ENCODE measurements at places on chromosomes 2 and 18.

- no peak for DNase-seq
These were observed 130.6 kb upstream of the SALL3 start for GRCh38 chr18:78849046-78849445.

GRCh38 chr18:8196238-8196637 is 413.0 kb upstream of the RAB12 start:
- no peak for DNase-seq

- DNase-seq = no peak
These were observed 5.4 kb upstream of the ITGB6 start for GRCh38 chr2:160205505-160205904.

DNA sequence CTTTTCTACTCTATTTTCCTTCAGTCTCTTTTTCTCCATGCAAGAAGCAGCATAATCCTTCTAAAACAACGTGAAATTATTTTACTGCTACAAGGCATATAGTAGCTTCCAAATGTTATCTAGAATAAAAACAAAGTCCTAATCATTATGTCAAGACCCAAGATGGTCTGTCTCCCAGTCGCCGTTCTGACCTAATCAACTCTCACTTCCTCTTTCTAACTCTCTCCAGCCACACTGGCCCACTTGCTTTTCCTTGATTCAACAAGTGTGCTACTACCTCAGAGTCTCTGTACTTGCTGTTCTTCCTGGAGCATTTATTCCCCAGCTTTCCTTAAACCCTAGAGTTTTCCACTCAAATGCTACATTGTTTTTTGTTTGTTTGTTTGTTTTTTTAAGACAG is 1491.2 kb downstream of the LRP1B start:
- DNase-seq = no peak

GRCh38 chr2:30139131-30139870 is 7.5 kb upstream of the YPEL5 start:
- DNase-seq = no peak

DNA sequence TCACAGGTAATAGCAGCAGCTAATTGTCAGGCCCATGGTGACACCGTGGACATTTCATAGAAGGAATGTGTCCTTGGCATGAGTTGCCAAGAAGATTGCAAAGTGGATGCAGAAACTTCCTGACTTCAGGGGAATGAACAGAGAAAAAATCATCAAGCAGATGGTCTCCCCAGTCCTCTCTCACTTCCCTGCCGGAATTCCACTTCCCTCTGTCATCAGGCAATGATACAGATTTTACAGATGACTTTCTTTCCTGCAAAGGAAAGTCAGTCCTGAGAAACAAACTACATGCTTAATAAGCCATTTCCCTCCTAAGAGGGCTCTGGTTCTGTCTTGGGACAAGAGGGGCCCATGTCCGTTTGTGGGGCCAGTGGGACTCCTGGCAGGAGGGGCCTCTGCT is 45.7 kb downstream of the KCNF1 start:
- DNase-seq = no peak

- no peak for DNase-seq
These were observed 23.9 kb upstream of the BOD1L2 start for GRCh38 chr18:57122936-57123510.

- no peak for DNase-seq
These were observed 954.3 kb upstream of the ACVR2A start for GRCh38 chr2:146890491-146890890.

- peak; percentile 61 for DNase-seq
These were observed 5.5 kb downstream of the SLC11A1 start for GRCh38 chr2:218387369-218388194.

DNA sequence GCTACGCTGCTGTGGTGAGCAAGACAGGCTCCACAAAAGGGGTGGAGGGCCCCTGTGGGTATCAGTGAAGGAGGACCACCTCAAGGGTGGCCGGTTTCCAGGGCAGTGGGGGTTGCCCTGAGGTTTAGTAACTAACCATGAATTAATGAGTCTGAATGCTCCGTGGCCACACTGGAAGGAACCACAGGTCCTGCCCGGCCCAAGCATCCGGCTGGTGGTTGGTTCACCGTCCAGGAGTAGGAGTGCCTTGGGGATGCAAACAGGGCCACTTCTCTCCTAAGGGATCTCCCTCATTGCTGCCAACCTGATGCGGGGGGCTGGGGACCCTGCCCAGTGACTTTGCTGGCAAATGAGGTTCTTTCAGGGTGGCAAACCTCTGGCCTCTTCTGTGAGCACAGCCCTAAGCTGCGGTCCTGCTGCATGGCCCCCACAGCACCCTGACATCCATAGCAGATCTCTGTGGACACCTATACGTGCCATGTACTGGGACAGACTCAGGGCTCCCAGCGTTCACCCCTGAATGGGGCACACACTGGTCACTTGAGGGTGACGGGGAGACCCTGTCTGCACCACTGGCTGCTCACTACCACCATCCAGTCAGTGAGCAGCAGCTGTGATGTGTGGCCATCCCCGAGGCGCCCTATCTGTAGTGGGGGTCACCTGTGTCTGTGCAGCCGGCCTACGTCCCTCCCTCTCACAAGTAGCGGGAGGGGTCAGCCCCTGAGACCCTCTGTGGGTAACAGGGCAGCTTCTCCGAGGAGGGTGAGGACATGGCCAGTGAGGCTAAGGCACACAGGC is 41.6 kb downstream of the HS6ST1 start:
- no peak for DNase-seq

- no peak for DNase-seq
These were observed 152.1 kb downstream of the NCK2 start for GRCh38 chr2:105896765-105897163.

- DNase-seq = no peak
These were observed 22.7 kb upstream of the GMPPA start for GRCh38 chr2:219475697-219476651.

- DNase-seq = no peak
These were observed 37.6 kb downstream of the FARP2 start for GRCh38 chr2:241393524-241394196.
